ENCODE measurements at places on chromosomes 13 and 19. TPM values are rescaled to one million over a fixed set of nuclear protein-coding genes. Genes with fewer than 3 reads are reported as not detected.

Gene MTUS2
- not detected for total RNA-seq

Gene WDR87
- not detected for total RNA-seq

Gene FXYD3
- total RNA-seq: not detected

Gene BST2
- total RNA-seq: 54.1 TPM

Gene ZNF530
- total RNA-seq: 2.5 TPM

All from bladder microvascular endothelial cell (primary cell).